ENCODE measurements at places on chromosomes 12 and 14.

GRCh38 chr14:105026802-105027563, 6.1 kb upstream of the CDCA4 start:
- DNase-seq = peak; percentile 59

DNA sequence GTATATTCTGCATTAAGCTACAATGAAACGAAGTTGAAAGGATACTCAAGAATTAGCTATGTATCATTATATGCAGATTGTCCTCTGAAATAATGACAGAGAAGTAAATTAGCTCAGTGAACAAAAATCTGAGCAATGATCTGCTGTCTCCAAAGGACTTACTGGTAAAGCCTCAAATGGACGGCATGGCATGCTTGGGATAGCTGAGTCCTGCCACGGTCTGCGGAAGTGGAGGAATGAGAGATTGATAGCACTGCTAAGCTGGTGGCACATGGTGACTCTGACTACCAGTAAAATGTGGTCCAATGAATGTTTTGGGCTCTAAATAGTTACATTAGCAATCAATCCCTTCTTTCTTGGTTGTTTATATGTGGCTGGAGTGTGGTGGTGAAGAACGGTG, 3.7 kb upstream of the DENND5B start:
- no peak for DNase-seq

GRCh38 chr12:6667559-6668210, 4.8 kb upstream of the ING4 start:
- no peak for DNase-seq

GRCh38 chr12:122909442-122910288, 13.7 kb upstream of the VPS37B start:
- no peak for DNase-seq

GRCh38 chr12:57829025-57829777, 10.7 kb upstream of the AVIL start:
- DNase-seq = no peak

Measured in ACHN (cell line).